ENCODE measurements at places on chromosomes 3 and 15.

DNA sequence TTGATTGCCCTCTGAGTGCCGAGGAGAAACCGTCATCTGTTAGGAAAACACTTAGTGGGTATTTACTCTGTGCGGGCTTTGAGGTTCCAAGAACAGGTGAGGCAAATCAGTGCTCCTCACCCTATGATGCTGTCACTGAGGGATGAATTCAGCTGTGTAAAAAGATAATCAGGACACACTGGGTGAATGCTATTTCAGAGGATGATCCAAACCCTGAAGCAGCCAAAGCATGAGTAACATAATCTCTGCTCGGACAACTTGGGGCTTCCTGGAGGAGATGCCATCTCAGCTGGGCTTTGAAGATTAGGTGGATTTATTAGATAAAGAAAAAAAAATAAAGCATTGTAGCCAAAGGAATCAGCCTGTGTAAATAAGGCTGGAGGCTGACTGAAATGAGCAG is 10.5 kb upstream of the GADL1 start:
- DNase-seq, result no peak

DNA sequence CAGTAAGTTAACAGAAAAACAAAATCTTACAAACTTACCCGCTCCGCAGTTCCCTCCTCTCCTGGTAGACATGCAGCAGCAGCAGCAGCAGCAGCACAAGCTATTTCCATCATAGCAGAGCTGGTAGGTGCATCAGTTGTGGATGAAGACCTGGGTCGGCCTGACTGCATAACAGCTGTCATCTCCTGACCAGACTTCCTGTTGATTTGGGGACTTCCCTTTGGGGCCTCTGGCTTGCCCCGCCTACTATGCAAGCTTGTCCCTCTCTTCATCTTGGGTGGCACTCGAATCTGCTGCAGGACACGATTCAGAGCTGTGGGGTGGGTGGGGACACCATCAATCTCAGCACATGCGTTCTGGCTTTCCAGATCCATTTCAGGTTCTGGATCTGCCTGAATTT is 65.7 kb downstream of the TMCC1 start:
- DNase-seq, result no peak

DNA sequence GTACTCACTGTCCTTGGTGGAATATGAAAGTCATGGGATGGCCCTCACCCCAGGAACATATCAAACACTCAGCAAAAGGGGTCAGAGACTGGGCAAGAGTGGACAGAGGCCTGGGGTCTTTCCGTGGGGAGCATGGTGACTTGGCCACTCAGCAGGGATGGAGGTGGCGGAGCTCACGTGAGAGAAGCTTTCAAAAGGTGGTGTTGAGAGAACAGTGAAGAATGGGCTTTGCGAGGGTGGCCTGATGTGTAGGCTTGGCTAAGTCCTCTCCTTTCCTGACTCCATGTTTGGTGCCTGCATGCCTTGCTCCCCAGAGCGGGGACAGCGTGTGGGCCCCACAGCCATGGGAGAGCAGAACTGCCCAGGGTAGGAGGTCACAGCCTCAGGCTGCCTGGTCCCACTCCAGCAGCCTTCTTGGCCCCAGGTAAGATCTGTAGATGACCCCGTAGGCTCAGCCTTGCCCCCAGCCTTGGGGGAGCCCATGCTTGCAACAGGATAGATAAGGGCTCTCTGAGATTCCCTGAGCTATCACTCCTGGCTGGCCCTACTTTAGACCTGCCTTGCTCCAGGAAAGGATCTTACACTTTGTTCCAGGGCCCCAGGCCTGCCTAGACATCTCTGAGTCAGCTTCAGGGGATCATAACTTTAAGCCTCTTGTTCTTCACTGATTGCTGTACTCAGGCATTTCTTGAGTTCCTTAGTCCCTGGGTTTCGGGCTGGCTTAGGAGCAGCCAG is 17.0 kb downstream of the RPLP1 start:
- DNase-seq, result no peak

DNA sequence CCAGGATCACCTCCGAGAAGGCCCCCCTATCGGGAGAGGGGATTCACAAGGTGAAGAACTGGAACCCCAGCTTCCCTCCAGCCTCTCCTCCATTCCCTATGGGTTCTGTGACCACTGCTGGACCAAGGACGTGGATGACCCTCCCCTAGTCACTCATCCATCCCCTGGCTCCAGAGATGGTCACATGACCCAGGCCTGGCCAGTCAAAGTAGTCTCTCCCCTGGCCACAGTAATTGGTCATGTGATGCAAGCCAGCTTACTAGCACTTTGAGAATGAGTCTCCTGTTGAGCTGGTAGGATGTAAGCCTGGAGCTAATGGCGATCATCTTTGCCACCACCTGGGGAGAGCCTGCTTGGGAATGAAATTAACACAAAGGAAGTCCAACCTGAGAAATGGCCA is 3.9 kb downstream of the CAMK1 start:
- DNase-seq, result no peak

DNA sequence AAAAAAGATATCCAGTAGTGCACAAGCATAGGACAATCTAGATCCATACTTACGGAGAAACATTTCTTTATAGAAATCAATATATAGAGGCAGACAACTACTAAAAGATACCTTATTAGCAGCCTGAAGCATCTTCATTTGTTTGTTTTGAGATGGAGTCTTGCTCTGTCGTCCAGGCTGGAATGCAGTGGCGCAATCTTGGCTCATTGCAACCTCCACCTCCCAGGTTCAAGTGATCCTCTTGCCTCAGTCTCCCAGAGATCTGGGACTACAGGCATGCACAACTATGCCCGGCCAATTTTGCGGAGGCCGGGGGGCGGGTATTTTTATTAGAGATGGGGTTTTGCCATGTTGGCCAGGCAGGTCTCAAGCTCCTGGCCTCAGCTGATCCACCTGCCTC is 18.3 kb upstream of the SLMAP start:
- DNase-seq, result no peak

GRCh38 chr3:161496508-161496907 is at the start of gene OTOL1:
TSS of gene OTOL1 (plus strand) at chr3:161496808. CDS start at chr3:161496808, 0 bp downstream.
- DNase-seq, result no peak

DNA sequence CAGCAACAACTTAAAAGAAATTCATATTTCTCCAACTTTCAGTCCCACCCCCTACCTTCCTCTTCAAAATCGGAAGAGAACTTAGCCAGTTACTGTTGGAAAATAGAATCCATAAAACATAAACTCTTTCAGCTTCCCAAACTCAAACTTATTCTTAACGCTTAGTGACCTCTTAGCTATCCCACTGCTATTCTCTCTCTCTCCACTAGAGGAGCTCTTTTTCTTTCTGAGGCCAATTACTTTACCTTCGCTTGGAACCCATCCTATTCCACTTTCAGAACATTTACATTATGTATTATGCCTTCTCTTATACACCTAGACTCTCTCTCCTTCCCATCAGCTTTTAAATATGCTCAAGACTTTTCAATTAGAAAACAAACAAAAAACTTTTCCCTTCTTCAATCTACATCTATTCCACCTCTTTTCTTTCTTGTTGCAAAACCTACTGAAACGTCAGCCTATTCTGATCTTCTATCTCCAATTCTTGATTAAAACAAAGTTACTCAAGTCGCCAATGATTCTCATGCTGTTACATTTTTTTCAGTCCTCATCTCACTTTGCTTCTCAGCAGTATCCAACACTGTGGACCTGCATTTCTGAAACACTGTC is 13.4 kb upstream of the GHSR start:
- DNase-seq, result no peak

GRCh38 chr15:90994059-90994416 is 297 bp downstream of the PRC1 start:
- peak; percentile 25 for DNase-seq

GRCh38 chr3:190847436-190847835 is 15.1 kb downstream of the GMNC start:
- no peak for DNase-seq

GRCh38 chr15:45230245-45230965 is 21.6 kb upstream of the SLC28A2 start:
- DNase-seq, result no peak

DNA sequence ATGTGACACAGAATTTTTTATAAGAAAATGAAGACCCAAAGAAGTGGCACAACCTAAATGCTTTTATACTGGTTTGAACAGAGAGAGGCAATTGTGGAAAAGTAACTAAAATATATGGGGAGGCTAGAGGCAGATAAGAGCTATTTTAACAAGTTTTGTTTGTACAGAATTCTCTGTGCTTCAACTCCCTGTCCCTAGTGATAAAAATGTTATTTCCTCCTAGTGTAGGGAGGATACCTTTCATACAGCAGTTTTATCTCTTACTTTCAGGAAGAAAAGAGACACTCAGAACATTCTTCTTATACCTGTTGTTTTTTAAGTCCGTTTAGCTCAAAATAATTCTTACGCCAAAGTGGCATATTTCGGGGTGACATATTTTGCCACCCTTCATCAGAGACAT is 21.2 kb upstream of the ZNF639 start:
- DNase-seq, result no peak

- no peak for DNase-seq
Measured at GRCh38 chr3:133945381-133946095, 49.9 kb upstream of the RAB6B start.

DNA sequence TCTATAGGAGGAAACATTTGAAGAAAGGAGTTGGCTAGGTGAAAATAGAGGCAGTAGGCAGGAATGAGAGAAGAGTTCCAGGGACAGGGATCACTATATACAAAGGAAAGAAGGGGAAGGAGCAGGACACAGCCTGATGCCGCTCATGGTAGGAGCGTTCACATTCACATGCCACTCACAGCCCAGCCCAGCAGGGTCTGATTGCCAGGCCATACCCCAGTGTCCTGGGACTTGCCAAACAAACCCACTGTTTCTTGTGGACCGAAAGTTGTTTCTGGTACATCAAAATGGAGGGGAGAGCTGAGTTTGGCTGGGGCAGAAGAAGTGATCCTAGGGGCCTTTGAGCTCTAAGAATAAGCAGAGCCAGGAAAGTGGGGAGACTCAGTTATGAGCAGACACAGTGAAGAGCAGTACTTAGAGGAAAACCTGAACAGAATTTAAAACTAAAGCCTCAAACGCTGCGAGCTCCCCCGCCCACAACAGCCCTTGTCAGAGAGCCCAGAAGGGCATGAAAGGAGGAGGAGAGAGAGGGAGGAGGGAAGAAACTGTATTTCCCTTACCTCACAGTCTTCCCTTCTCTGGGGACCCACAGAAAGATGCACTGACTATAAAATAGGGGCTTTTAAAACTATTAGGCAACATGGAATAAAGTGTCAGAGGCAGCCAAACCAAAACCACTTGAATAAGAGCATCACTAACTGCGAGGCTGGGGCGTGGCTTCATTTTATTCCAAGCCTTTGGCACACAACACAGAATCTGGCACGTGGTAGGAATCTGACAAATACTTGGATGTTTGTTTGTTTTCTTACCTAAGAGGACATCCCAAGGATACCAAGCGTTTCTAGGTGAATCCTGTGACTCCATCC is 129.0 kb downstream of the RPL22L1 start:
- DNase-seq, result peak; percentile 21

GRCh38 chr3:7779331-7779730 is 722.3 kb upstream of the LMCD1 start:
- no peak for DNase-seq

DNA sequence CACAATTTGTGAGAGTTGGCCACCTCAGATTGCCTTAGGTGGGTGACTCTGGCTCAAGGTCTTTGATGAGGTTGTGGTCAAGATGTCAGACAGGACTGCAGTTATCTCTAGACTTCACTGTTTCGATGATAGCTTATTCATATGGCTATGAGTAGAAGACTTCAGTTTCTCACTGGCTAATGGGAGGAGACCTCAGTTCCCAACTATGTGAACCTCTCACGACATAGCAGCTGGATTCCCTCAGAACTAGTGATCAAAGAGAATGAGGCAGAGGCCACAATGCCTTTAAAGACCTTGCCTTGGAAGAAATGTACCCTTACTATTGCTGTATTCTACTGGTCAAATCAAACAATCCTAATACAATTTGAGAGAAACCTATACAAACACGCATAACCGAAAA is 607.5 kb upstream of the ROBO2 start:
- DNase-seq, result no peak

GRCh38 chr3:115975353-115975752 is 352.0 kb downstream of the GAP43 start:
- no peak for DNase-seq

DNA sequence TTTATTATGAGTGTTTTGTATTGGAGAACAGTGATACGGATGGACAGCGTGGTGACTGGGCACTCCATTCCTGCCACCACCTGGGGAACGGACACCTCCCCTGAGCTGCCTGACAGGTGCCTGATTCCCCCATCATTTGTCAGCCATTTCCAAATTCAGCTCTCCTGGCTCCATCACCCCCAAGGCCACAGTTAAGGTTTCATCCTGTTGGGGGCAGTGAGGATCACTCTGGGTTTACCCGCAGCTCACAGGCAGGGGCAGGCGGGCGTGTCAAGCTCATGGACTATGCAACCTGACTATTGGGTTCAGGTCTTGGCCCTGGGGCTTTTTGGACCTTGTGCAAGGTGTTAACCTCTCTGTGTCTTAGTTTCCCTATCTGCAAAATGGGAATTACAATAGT is 76.3 kb downstream of the RAB11A start:
- no peak for DNase-seq
